Left renal cortex interstitium (tissue), 4 donors: ENCODE measurements at places on chromosomes 2 and 18.

- DNase-seq: no peak
Observed at GRCh38 chr2:159963700-159964099, 98.7 kb downstream of the PLA2R1 start.

GRCh38 chr2:220980966-220981675 is 591.0 kb downstream of the EPHA4 start:
- DNase-seq: no peak

- no peak for DNase-seq
Observed at GRCh38 chr2:83595121-83595690, 863.9 kb downstream of the SUCLG1 start.

- no peak for DNase-seq
Observed at GRCh38 chr2:61715506-61715905, 138.4 kb downstream of the FAM161A start.

DNA sequence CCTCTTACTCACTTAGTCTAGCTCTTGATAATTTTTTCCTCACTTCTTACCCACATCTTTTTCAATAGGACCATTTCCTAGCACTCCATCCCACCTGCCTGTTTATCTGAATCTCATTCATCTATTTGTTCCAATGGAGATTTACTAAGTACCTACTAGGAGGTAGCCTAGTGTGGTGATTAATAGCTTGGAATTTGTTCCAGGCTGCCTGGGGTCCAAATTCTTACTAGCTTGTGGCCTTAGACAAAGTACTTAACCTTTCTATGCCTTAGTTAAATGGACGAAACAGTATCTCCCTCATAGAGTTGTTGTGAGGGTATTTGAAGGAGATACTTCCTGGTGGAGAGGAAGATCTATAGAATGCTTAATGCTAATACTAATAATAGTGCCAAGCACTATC is 42.9 kb upstream of the SERTAD2 start:
- DNase-seq: no peak

DNA sequence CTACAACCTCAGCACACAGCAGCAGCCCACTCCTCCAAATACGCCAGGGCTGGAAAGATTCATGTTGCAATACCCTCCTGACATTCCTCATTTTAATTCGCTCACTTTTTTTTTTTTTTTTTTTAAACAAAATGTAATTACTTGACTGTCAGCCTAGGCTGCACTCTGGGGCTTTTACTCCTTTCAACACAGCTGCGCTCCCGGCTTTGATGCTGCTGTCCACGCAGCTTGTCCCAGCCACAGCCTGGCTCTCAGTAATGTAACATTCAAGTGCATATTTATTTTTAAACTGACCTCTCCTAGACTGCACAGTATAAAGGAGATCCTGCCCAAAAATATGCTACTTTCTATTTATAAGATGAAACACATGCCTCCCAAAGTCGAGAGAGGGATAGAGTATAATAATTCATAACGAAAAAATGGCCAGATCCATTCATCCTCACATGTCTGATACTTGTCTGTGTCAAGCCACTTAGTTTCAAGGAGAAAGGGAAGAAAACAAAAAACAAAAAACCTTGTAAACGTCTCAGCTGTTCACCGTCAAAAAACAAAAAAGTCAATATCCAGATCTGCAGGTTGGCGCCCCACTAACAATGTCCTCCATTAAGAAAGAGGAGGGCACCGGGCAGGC is 949 bp downstream of the CDC42EP3 start:
- DNase-seq: no peak
